ENCODE measurements at places on chromosomes 6 and 20.
A peak's percentile ranks its signal among the peaks of the same experiment; 100 is the strongest.

DNA sequence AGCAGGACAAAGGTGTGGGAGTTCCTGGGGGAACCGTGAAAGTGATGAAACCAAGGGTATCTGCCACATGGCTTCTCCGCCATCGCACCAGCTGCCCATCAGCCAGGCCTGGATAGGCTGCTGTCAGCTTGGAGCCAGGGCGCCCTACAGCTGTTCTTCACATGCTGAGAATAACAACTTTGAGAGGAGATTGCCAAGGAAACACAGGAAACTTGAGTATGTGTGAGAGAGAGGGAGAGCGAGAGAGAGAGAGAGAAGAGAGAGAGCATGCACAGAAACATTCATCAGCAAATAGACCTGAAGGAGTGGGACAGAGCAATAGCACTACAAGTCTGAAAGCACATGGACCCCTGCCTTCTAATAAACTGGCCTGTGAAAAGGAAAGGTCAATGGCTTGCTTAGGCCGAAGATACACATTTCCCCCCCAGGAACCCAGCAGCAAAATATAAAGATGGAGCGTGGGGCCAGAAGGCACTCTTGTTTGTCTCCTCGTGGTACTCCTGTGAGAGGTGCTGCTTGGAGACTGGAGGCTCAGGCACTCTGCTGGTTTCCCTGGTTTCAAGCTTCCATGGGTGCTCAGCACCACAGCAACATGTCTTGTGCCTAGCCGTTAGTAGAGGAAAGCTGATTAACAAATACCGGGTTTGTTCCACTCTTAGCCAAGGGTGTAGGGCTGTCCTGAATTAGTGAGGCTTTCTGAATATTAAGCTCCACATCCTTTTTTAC, 53.0 kb downstream of the SNAP25 start:
- DNase-seq = no peak

DNA sequence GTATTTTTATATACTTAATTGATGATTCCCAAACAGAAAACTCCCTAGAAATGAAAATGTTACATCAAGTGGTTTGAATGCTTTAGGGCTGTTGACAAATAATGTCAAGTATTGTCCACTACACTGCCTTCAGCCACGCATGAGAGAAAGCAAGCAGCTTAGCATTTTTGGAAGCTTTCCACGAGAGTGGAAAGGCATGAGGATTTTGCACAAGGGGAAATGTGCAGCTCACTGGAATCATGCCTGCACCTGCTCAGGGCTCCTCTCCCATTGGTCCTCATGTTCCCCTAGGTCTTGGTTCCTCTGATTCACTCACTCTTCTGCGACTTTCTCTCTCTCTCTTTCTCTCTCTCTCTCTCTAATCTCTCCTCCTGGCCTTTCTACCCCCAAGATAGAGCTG, 439.5 kb upstream of the CDH4 start:
- DNase-seq = no peak

GRCh38 chr20:10758446-10758845, 84.6 kb upstream of the JAG1 start:
- DNase-seq = peak; percentile 10

DNA sequence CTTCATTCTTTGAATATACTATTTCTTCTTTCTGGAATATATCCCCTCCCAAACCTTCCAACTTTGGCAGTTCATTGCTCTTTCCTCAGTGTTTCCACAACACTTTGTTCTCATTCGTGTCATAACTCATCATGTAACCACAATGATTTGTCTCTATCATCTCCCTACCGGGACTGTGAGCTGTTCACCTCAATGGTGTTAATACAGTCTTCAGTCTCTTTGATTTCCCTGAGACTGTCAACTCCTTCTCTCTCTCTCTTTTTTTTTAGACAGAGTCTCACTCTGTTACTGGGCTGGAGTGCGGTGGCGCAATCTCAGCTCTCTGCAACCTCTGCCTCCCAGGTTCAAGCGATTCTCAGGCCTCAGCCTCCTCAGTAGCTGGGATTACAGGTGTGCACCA, 2.5 kb upstream of the MMP24 start:
- no peak for DNase-seq

GRCh38 chr6:108368431-108369030, 73.7 kb downstream of the AFG1L start:
- DNase-seq = no peak

GRCh38 chr20:7094438-7094997, 327.0 kb downstream of the BMP2 start:
- DNase-seq = peak; percentile 33

DNA sequence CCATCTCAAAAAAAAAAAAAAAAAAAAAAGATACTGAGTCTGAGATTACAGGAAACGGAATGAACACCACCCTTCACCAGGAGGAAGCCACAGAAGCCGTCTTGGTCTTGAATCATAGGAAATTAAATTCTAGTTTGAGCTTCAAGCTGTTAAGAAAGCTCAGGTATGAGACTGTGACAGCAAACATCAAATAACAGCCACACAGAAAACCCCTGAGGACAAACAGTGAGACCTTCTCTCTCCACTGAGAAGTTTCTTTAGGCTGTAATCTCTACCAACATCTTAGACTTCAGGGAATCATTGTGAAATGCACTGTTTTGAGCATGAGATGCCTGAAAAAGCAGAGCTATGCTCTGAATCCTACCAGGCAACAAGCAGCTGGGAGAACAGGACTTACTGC, 30.8 kb downstream of the PDE10A start:
- no peak for DNase-seq

- no peak for DNase-seq
Observed at GRCh38 chr20:1684872-1685271, 27.3 kb upstream of the SIRPG start.

- no peak for DNase-seq
Observed at GRCh38 chr6:168525926-168526630, 85.1 kb downstream of the SMOC2 start.

GRCh38 chr20:1469925-1470571, 3.4 kb upstream of the NSFL1C start:
- DNase-seq = peak; percentile 100

GRCh38 chr6:33979750-33980149, 166.1 kb downstream of the GRM4 start:
- DNase-seq = no peak

GRCh38 chr20:24914388-24915241, 34.5 kb upstream of the CST7 start:
- DNase-seq = no peak

DNA sequence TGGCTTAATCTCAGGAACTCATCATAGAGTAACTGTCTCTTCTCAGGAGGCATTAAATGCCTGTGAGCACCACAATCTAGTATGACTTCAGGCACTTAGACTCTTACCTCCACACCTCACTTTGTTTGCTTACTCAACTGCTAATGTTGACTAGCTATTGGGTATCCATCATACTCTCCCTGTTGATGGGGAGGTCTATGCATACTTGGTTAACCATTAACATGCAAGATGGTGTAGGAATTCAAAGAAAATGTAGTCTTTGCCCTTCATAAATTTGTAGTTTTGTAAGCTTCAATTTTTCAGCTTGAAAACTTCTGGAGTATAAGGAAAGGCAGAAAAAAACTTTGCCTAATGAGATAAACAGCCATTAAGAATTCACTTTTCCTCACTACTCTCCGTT, 501.0 kb upstream of the MARCKS start:
- DNase-seq = no peak

- DNase-seq = no peak
Observed at GRCh38 chr6:138563231-138563630, 63.9 kb upstream of the NHSL1 start.

- peak; percentile 77 for DNase-seq
Observed at GRCh38 chr6:107600936-107601335, 111.0 kb downstream of the SOBP start.

DNA sequence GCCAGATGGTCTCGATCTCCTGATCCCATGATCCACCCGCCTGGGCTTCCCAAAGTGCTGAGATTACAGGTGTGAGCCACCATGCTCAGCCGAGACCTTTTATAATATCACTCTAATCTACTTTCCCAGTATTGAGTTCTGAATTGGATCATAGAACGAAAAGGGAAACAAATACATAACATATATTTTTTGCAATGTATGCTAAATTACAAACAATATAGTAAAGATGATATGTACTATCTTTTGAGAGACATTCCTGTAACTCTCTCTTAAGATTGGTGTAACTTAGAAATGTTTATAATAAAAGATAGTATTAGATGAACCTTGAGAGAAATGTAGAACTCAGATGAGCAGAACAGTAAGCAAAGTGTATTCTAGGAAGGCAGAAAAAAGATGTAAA, 129.2 kb upstream of the TENT5A start:
- DNase-seq = no peak

- DNase-seq = no peak
Observed at GRCh38 chr6:159871241-159871640, 19.5 kb upstream of the MAS1 start.

DNA sequence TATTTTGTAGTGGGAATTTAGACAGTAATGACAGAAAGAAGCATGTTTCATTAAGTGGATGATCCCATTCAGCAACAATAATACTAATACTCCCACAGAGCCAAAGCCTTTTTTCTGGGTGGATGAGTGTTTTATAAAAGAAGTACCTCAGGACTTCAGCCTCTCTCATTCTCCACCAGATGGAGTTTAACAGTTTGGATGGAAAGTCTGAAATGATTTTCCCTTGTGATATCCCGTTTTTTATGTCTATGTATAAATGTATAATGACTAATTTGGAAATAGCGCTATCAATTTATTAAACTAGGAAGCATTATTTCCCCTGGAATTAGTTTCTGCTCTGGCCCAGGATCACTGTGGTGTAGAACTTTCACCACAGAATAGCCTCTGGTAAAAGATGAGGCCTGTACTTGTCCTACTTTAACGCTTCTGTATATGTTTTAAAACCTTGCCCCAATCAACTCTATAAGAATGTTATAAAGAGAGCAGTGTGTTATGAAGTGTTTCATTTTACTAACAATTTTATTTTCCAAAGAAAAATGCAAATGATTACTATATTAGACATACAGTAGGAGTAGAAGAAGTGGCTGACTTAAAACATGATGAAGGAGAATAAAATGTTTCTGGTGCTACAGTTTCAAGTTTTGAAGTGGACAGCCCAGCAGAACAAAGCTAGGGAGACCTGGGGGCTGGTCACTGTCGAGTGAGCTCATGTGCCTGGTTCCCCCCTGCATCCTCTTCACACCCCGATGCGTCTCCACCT, 135.6 kb downstream of the HIVEP1 start:
- no peak for DNase-seq

All from kidney glomerular epithelial cell (primary cell).